ENCODE measurements at places on chromosomes 7 and 10. TPM values are rescaled to one million over a fixed set of nuclear protein-coding genes. Genes with fewer than 3 reads are reported as not detected.

The FRMD4A gene
- total RNA-seq = 18.3 TPM

DNA sequence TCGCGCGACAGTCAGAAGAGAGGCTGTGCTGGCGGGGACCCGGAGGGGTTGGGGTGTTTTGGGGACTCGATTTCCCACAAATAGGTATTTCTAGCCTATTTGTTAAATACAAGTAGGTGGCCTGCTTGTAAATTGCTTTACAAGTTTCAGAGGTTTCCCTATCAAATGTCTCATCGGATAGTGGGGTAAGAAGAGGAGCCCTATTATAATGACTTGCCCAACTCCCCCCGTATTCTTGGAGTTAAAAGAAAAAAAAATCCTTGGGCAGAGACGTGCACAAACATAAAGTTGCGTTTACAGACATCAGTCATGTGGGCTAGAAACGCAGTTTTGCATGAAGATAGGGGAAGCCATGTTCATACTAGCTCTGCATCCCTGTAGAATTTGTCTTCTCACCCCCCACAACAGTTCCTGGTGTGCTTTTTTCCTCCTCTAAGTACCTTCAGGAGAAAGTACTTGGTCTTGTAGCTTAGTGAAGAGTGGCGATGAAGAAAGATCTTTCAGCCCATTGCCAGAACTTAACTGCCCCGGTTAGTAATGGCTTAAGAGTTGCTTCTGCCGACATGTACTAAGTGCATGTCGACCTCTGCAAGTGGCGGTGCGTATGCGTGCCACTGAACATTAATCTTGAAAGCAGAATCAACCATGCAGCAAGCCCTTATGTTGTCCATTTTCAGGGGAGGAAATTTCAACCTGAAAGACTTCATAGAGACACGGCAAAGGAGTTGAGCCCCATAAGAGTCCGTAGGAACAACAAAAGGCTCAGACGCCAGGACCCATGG is 832 bp upstream of the TIAL1 start:
- peak overlapping the region; percentile 92 for H3K27ac ChIP-seq
- DNase-seq = no peak
- no peaks in the 10 kb centered on the region for H3K27me3 ChIP-seq
- peak overlapping the region; percentile 79 for H3K4me3 ChIP-seq
- H3K4me1 ChIP-seq = peaks cover 27% of the 10 kb centered on the region
- H3K36me3 ChIP-seq = 0 out of 2 replicates have a peak, but pooled peaks cover 8% of the 10 kb centered on the region

DNA sequence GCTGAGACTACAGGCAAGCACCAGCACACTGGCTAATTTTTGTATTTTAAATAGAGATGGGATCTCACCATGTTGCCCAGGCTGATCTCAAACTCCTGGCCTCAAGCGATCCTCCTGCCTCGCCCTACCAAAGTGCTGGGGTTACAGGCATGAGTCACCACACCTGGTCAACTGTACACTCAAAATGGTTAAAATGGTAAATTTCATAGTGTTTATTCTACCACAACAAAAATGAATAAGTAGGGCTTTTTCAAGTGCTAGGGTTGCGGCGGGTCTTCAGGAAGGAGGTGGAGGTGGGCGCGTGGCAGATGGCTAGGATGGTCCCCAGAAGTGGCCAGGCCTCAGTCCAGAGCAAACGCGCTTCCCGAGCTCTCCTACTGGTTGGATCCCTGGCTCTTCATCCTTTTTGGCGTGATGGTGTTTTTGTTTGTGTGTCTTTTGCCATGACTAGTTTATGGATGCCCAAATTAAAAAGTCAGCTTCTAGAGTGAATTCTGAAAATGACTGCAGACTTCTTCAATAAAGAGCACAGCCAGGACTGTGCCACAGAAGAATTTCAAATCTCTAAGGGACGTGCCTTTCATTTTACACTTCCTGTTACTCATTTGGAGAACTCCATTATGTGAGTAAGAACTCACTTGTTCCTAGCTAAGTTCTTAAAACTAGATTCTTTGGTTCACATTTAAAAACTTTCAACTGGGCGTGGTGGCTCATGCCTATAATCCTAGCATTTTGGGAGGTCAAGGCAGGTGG is 73.9 kb downstream of the TMEM130 start:
- H3K27ac ChIP-seq = no peak overlapping the region
- no peak overlapping the region for H3K4me3 ChIP-seq
- DNase-seq = no peak
- H3K36me3 ChIP-seq = no peaks in the 10 kb centered on the region

The IL15RA gene
- 15.5 TPM for total RNA-seq

The PKD2L1 gene
- total RNA-seq = not detected

GRCh38 chr7:126605056-126605455 is 647.7 kb downstream of the GRM8 start:
- H3K4me1 ChIP-seq = no peaks in the 10 kb centered on the region
- no peaks in the 10 kb centered on the region for H3K36me3 ChIP-seq
- no peak overlapping the region for H3K27ac ChIP-seq

Data from PC-9 (cell line).